GM03348 (cell line): ENCODE measurements at places on chromosomes 12 and 14.

DNA sequence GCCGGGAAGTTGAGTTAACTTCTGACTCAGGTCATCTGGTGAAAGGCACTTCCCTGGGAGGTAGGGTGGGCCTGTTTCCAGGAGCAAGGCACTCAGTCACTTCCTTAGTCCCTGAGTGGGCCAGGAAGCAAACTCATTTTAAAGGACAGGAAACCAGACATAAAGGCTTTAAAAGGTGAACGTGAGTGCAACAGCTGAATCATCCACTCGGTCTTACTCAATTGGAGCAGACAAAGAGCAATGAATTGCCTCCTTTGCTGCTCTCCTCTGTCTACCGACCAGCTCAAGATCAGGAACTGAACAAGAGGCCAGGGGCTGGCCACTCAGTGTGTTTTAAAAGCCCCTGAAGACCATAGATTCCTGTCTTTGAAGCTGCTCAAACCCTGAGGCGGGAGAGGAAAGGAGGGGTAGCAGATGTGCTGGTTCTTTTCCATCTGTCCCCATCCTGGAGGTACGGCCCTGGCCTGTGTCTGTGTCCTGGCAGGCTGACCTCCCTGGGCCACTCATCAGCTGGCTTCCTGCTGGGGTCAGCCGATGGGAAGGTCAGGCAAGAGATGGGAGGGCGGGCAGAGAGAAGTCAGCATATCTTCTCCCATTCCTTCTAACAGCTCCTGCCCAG, 148.9 kb downstream of the PPM1H start:
- peak; percentile 77 for DNase-seq

GRCh38 chr12:42640391-42640790, 50.8 kb upstream of the PRICKLE1 start:
- DNase-seq: no peak

GRCh38 chr12:62519043-62519442, 52.4 kb downstream of the MON2 start:
- no peak for DNase-seq

DNA sequence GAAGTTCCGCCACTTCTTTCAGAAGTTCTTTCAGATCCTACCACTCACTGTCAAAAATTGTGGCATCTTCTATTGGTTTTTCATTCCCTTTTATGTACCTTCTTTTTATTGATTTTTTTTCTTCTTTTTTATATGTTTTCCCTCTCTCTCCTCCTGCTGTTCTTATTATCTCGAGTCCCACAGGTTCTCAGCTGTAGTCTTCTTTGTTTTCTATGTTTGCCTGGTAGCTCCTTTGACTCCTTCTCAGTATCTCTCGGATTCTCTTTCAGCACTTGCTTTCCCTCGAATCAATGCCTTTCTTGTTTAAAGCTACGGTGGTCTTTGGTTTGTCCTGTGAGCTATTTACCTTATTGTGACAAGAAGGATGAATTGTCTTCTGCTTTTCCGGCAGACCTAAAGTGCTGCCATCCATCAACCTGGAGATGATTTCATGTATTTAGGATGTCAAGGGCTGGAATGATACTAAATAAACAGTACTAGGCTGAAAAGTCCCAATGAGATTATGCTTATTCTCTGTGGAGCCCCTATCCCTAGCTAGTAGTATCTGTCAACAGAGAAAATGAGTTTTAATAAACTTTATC, 541.7 kb downstream of the NOVA1 start:
- DNase-seq: no peak

DNA sequence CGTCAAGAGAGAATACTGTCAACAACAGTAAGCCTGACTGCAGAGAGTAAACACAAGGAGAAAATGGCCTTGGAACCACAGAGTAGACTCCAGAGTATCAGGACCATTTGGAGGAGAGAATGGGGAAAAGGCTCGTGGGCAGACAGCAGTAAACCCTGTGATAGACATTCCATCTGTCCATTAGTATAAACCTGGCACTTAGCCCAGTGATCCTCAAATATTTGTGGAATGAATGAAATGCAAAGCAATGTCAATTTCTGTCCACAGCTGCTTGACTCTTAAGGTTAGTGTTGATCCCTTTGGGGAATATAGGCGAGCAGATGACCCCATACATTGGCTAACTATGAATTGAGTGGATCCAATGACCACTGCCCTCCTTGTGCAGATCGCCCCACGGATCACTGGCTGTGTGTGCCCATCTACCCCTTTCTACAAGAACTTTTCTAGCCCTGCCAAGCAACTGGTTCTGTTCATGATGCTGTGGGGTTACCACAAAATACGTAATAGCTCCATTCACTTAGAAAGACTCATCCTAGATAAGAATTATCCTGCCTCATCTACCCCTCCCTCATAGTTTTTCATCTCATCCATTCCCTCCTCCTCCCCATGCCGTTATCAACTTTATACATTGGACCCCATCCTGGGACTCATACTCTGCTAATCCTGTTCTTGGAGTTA, 846.8 kb downstream of the NRXN3 start:
- peak; percentile 65 for DNase-seq

DNA sequence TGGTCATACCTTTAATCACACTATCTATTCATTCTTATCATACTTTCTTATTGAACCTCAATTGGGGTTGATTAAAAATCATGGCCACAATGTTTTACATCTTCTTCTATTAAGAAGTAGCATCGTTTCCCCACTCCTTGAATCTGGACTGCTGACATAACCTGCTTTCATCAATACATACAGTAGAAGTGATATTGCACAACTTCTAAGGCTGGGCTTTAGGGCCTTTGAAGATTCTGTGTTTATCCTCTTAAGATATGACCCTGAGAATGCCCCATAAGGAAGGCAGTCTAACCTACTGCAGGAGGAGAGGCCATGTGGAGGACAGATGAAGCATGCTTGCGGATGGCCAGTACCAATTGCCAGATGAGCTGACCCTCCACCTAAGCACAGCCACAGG, 1142.8 kb upstream of the SEL1L start:
- no peak for DNase-seq

GRCh38 chr12:31523306-31523705, 67.6 kb downstream of the DENND5B start:
- no peak for DNase-seq

DNA sequence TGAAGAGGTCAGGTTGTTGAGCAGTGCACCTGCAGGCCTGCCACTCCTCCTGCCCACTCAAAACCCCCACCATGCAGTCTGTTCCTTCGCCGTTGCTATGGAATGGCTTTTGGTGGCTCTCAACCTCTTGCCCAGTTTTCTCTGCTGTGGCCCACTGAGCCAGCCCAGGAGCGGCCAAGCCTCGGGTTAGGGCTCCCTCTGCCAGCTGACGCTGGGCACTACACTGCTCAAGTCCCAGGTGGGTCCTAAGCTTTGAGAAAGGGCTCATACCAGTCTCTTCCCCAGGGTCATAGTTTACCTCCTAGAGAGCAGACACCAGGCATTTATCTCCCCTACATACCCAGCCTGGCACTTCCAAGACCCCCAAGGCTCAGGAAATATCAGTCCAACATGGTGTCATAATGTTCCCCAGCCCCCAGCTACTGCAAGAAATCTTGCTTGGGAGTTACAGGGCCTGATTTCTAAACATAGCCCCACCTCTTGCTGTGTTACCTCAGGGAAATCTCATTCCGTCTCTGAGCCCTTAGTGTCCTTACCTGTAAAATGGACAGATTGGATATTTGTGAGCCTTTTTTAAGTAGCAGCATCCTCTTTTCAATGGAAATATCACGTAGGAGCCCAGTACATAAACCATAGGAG, 59.4 kb downstream of the TSPAN11 start:
- DNase-seq: peak; percentile 91

DNA sequence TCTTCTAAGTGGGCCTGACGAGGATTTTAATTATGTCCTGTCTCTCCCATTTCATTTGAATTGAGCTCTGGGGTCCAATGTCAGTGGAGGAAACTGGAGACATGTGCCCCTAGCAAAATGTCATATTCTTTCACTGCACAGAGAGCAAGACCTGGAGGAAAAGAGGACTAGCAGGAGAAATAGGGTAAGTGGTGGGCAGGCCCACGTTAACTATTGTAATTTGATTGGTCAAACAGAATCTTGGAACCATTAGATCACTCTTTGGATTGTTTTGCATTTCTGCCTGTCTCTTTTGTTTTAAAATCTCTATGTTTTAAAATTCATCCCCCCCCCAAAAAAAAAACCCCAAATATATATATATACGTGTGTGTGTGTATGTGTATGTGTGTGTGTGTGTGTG, 113.9 kb upstream of the PELI2 start:
- DNase-seq: peak; percentile 16

GRCh38 chr14:48890333-48890732, 695.8 kb downstream of the RPS29 start:
- DNase-seq: no peak

DNA sequence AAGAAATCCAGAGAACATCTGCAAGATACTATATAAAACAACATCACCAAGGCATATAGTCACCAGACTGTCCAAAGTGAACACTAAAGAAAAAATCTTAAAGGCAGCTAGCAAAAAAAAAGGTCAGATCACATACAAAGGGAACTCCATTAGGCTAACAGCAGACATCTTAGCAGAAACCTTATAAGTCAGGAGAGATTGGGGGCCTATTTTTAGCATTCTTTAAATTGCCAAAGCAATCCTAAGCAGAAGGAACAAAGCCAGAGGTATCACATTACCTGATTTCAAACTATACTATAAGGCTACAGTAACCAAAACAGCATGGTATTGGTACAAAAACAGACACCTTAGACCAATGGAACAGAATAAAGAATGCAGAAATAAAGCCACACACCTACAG, 92.5 kb downstream of the IPO8 start:
- no peak for DNase-seq

DNA sequence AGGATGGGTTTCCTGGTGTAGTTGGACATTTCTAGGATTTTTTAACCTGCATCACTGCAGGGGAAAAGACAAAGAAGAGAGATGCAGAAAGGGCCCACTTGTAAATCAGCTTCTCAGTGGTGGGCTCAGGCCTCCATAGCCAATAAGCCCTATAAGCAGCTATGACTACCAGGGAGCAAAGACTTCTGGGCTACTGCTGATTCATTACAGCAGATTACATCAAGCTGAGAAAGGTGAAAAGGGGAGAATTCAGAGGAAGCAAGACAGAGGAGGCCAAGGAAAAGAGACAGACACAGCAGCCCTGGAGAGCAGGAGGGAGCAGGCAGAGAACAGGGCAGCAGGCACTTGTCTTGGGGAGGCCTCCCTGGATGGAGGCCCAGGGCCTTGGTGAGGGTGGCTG, 95.2 kb downstream of the KCNA5 start:
- DNase-seq: peak; percentile 49

GRCh38 chr14:103377522-103378037, 7.6 kb upstream of the MARK3 start:
- DNase-seq: no peak
